ENCODE measurements at places on chromosomes 11 and 22.

DNA sequence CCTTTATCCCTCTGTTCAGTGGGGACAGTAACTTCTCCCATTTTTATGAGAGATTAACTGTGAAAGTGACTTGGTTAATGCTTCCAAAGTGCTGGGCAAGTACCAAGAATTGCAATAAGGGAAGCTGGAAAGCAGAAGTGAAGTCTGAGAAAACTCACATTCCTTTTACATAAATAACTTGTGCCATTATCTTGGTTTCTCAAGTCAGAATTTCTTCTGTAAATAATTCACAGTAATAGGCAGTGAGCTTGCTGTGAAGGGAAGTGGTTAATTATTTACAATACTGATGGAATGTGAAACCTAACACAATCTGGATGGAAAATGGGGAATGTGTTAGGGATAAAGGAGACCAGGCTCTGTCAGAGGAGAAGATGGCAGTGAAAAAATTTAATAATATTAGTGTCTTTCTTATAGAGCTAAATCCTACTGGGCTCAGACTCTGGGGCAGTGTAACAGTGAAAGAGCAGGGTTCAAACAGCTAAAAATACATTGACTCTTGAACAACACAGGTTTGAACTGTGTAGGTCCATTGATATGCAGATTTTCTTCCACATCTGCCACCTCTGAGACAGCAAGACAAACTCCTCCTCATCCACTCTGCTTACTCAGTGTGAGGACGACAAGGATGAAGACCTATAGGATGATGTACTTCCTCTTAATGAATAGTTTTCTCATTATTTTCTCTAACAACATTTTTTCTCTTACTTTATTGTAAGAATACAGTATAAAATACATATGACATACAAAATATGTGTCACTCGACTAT is 251.5 kb upstream of the ISX start:
- no peak for DNase-seq

- DNase-seq: peak; percentile 62
Observed at GRCh38 chr22:44735518-44736428, 16.6 kb upstream of the ARHGAP8 start.

GRCh38 chr22:37439347-37439746 is 12.1 kb upstream of the ELFN2 start:
- DNase-seq: no peak

DNA sequence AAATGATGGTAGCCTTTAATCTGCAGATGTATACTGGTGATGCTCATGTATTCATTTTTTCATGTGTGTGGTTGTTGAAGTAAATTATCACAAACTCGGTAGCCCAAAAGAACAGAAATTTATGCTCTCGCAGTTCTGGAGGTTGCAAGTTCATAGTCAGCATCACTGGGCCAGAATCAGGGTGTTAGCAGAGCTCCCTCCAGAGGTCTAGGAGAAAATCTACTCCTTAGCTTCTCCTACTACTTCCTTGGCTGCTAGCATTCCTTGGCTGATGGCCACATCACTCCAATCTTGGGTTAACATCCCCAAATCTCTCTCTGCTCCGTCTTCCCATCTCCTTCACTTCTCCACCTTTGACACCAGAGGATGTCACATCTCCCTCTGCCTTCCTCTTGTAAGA is 45.3 kb upstream of the GALNT18 start:
- DNase-seq: peak; percentile 15

DNA sequence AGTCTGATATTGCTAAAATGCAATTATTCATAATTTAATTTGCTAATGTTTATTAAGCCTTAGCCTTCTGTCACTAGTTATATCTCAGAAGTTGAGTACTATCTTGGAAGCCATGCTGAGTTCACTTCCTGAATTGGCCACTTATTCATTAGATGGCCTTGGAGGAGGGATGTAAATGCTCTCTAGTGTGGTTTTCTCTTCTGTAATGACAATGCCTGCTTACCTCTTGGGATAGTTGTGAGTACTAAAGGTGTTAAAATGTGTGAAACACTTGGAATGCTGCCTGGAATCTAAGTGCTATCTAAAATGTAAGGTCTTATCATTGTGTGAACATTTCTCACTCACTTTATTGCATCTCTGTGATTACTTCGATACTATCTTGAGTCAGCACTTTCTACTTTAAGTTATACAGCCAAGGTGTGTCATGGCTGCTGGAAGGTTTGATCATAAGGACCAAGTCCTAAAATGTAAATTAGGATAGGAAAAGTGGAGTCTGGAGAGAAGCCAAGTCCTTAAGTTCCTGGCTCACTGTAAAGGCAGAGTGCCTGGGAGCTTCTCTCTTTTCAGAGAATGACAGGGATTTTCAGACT is 12.4 kb downstream of the GLYATL2 start:
- DNase-seq: no peak

DNA sequence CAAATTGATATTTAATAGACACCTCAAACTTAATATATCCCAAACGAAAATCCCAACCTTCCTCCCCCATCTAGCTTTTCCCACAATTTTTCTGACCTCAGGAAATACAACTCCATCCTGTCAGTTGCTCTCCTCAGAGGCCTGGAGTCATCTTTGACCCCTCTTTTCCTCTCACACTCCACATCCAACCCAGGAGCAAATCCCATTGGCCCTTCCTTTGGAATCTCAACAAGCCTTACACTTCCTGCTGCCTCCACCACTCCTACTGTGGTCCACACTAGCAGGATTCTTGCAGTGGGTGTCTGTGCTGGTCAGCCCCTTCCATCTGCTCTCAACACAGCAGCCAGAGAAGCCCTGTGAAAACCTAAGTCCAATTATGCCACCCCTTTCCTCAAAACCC is 39.3 kb upstream of the RFPL3 start:
- DNase-seq: no peak

- DNase-seq: peak; percentile 80
Observed at GRCh38 chr22:37561212-37562048, 1.1 kb downstream of the CDC42EP1 start.

DNA sequence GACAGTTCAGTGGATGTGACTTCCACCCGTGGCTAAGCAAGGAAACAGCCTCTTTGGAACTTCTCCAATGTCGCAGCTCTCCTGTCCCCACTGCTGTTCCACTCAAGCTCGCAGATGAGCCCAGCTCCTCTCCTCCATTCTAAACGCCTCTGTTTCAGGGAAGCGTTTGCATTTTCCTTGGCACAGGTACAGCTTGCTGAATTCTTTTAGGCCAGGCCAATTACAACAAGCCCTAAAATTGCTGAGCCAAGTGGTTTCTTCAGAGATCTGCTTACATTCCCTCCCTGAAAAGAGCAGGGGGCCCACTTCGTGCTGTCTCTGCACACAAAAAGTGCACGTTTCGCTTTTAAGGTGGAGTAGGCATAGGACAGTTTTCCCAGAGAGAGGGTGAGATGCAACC is 91.5 kb upstream of the BLID start:
- DNase-seq: no peak

- DNase-seq: peak; percentile 68
Observed at GRCh38 chr11:776561-777287, 563 bp downstream of the GATD1 start.

DNA sequence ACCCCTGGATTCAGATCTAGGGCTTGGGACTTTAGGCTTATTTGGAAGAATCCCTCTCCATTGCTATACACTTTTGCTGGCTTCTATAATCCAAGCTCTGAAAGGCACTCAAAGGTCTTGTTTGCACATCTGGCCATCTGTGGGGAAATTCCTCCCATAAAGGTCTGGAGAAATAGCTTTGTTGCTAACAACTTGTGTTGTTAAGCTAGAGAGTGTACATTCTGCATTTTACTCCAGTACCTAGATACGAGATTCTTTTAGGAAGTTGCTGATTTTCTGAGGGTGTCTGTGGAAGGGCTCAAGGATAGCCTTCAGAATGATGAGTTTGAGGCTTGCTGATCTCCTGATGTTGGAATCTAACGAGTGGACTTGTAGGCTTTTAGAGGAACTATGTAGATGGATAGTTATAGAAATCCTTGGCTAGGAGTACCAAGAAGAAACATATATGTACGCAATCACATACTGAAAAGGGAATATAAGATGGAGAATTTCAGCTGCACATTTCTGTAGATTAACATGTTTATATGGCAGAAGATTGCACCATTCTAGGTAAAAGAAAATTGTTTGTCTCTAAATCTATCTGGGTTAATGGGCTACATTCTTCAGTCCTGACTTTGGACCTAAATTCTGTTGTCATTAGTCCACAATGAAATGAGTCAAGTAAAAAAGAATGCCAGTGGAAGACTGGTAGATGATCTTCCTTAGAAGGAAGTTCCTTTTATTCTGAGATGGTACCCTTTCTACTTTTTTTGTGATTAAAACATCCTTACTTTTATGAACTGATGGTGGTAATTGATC is 51.0 kb downstream of the UBASH3B start:
- no peak for DNase-seq

DNA sequence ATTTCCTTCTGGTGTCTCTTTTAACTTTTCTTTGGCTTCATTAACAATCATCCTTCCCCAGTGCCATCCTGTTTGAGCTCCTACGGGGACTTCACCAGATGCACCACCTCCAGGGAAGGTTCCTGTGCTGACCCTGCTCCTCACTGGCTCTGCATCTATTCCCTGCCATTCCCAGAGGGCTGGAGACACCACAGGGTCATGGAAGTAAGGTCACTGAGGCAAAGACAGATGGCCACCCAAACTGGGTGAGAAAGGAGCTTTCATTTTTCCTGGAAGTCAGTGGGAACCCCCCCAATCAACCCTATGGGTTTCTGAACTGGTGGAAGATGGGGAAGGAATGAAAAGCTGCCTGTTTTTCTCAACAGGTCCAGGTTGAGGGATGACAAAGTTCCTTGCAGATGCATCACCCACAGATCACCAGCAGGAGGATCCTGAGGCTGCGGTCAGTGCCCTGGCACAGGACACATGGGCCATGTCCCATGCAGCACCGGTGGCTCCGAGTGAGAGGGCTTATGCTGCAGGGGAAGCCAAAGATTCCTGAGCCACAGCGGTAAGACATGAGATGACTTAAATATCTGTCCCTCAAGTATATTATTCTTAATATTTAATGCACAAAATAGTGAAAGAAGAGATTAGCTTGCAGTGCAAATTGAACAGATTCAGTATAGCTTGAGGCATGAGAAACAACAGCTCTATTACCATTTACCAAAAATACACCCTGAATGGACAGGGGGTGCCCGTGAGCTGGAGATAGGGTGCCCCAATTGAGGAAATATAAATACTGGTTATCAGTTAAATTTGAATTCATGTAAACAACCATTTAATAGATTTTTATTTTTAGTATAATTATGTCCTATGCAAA is 73.0 kb upstream of the VPREB1 start:
- peak; percentile 14 for DNase-seq

DNA sequence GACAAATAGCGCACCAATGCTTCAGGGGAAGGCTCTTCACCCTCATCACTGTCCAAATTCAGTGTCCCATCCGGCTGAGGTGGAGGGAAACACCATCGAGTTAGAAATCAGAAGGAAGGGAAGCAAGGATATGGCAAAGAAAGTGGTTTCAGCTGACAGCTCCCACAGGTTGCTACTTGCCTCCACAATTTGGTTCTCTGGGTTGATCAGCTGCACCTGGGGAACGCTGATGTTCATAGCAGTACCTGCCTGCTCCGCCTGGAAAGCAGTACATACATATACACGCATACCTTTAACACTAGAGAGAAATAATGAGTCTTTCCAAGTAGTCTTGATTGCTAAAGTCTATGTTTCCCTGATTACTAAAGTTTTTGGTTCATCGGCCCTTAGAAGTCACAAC is 37.8 kb upstream of the APOA1 start:
- no peak for DNase-seq

GRCh38 chr11:95242091-95242844 is 11.3 kb upstream of the SESN3 start:
- no peak for DNase-seq

GRCh38 chr11:72222106-72222891 is 2.3 kb upstream of the INPPL1 start:
- no peak for DNase-seq

DNA sequence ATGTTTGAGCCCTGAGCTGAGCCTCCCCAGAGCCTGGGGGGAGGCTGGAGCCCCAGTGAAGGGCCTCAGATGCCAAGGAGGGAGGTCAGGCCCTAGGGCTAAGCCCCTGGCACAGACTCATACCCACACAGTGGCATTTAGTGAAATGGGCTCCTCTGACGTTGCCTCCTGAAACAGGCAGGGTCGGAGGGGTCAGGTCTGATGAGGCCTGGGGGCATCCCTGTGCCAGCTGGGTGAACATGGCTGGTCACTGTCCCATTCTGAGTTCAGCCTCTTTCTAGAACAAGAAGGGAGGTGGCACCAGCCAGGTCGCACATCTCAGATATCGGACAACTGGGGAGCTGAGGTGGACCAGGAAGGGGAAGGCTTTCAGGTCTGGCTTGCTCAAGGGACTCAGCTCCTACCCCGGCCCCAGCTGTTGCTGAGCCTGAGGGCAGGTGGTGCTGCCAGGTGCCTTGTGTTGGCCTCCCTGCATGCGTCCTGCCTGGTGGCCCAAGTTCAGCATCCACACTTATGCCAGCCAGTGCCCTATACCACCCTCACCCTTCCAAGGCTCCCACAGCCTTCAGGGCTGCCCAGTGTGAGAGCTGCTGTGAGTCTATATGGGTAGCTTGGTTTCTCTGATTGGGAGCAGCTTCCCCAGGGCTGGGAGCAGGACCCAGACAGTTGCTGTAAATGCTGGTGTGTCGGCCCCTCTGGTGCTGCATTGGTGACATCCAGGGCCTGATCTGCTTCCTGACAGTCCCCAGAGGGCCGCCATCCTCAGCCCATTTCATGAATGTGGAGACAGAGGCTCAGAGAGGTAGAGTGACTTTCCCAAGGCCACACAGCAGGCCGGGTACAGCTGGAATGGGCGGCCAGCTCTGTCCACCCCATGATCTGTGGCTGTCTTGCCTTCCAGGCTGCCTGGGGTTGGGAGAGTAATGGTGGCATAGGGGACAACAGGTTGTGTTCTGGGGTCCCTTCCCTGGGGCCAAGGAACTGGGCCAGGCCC is 32.8 kb upstream of the PPARA start:
- no peak for DNase-seq

DNA sequence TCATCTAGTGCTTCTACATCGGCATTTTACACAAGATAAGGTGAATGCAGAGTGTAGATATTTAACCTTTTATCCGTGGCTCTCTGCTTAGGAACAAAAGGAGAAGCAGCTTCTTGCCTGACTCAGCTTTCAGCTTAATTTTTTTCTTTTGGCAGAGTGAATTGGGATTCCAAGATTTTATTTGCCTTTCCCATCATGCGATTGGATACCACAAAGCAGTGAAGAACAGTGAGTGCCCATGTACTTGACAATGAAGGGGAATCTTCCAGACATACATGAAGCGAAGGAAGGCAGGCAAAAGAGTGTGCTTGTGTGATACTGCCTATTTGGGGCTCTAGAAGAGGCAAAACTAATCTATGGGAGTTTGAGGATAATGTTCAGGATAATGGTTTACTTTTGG is 17.0 kb upstream of the CHKA start:
- DNase-seq: no peak

DNA sequence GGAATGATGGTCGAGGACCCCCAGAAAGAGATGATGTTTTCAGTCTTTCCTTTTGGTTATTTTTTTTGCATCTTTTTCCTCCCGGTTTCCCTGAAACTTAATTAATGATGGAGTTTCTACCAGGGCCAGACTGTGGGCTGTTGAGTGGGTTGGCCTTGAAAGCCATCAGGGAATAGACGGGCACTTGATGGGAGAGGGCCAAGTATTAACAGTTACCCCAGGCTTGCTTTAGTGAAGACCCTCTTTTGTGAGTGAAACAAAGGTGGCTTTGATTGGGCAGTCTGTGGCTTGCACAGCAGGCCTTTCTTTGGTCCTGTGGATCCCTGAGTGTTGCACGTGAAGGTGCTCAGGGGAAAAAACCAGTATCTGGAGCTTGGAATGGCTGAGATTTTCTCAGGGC is 56.9 kb downstream of the AMOTL1 start:
- no peak for DNase-seq

Measured in NB4 (cell line).